Memory B cell (primary cell): ENCODE measurements at places on chromosomes 4 and X.

DNA sequence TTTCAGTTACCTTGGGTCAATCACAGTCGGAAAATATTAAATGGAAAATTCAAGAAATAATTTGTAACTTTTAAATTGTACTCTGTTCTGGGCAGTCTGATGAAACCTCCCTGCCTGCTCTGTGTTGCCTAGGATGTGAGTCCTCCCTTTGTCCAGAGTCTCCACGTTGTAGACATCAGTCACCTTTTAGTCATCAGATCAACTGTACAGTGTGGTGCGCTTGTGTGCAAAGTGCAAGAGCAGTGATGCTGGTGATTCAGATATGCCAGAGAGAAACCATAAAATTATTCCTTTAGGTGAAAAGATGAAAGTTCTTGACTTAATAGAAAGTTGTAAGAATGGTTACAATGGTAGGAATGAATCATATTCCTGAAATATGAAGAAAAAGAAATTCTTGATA lies 1.4 kb downstream of the SPATA4 start:
- DNase-seq = no peak
- H3K4me1 ChIP-seq = peaks cover 5% of the 10 kb centered on the region
- H3K4me3 ChIP-seq = no peak overlapping the region
- no peaks in the 10 kb centered on the region for H3K36me3 ChIP-seq
- H3K27ac ChIP-seq = no peak overlapping the region

GRCh38 chrX:67289055-67289499 lies 254.7 kb upstream of the AR start:
- H3K27ac ChIP-seq = no peak overlapping the region
- H3K36me3 ChIP-seq = no peaks in the 10 kb centered on the region
- H3K27me3 ChIP-seq = no peaks in the 10 kb centered on the region
- H3K4me1 ChIP-seq = no peaks in the 10 kb centered on the region
- DNase-seq = no peak

DNA sequence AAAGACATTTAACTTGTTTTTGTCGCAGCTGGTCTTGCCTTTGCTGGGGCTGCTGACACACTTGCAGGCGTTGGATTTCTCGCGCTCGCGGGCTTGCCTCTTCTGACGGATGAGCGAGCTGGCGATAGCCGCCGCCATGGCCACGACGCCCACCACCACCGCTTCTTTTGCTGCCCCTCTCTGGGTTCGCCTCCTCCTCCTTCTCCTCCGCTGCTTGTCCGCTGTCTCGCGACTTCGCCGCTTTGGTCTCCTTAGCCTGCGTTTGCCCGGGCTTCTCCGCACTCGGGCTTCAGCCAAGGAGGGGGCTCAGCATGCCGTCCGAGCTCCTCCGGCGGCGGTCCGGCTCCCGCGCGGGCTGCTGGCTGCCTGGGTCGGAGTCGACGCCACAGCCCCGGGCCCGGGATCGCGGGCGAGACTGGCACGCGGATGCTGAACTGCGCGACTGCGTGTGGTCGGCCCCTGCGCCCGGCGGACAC lies 613 bp downstream of the FGF13 start:
- no peak overlapping the region for H3K27ac ChIP-seq
- H3K4me1 ChIP-seq = no peaks in the 10 kb centered on the region
- H3K4me3 ChIP-seq = no peak overlapping the region
- no peaks in the 10 kb centered on the region for H3K36me3 ChIP-seq

- no peak for DNase-seq
- H3K36me3 ChIP-seq = peaks cover 16% of the 10 kb centered on the region
- peak overlapping the region; percentile 97 for H3K4me3 ChIP-seq
- H3K4me1 ChIP-seq = peaks cover 24% of the 10 kb centered on the region
- H3K27me3 ChIP-seq = no peaks in the 10 kb centered on the region
- peak overlapping the region; percentile 98 for H3K27ac ChIP-seq
Measured at GRCh38 chrX:49001521-49002090, 458 bp downstream of the GRIPAP1 start.

GRCh38 chrX:38437093-38437492 lies 84.7 kb downstream of the OTC start:
- H3K4me1 ChIP-seq = no peaks in the 10 kb centered on the region
- H3K27ac ChIP-seq = no peak overlapping the region
- no peaks in the 10 kb centered on the region for H3K36me3 ChIP-seq
- DNase-seq = no peak
- no peak overlapping the region for H3K4me3 ChIP-seq

GRCh38 chrX:47607091-47607490 lies 12.6 kb downstream of the SYN1 start:
- no peak for DNase-seq
- no peak overlapping the region for H3K4me3 ChIP-seq
- peaks cover 7% of the 10 kb centered on the region for H3K27me3 ChIP-seq
- H3K27ac ChIP-seq = no peak overlapping the region

DNA sequence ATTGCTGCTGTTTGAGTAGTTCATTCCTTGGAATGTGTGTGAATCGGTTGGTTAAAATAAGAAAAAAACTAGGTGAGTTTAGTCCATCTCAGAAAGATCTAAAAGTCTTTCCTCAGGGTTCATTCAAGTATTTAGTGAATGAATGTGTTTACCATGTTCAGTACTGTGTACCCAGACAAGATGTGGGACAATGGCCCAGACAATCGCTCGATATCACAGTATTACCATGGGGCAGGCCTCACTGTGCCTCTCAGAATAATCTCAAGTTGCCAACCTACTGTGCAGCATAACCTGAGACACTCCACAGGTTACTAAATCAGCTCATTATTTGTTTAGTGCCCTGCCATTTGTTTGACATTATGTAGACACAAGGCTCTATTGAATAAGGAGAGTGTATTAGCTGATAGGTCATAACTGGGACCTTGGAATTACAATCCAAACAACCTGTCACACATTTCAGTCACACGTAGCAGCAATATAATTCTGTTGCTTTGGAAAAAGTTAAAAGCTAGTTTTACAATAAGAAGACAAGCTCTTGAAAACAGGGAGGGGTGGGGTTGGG lies 24.9 kb upstream of the AMOT start:
- H3K4me3 ChIP-seq = no peak overlapping the region
- H3K27ac ChIP-seq = no peak overlapping the region
- H3K36me3 ChIP-seq = no peaks in the 10 kb centered on the region
- DNase-seq = no peak
- H3K4me1 ChIP-seq = no peaks in the 10 kb centered on the region
- peaks cover 2% of the 10 kb centered on the region for H3K27me3 ChIP-seq

- DNase-seq = no peak
- H3K27ac ChIP-seq = no peak overlapping the region
- H3K36me3 ChIP-seq = peaks cover 6% of the 10 kb centered on the region
- H3K4me3 ChIP-seq = no peak overlapping the region
Measured at GRCh38 chr4:185859111-185859510, 47.1 kb upstream of the SORBS2 start.

DNA sequence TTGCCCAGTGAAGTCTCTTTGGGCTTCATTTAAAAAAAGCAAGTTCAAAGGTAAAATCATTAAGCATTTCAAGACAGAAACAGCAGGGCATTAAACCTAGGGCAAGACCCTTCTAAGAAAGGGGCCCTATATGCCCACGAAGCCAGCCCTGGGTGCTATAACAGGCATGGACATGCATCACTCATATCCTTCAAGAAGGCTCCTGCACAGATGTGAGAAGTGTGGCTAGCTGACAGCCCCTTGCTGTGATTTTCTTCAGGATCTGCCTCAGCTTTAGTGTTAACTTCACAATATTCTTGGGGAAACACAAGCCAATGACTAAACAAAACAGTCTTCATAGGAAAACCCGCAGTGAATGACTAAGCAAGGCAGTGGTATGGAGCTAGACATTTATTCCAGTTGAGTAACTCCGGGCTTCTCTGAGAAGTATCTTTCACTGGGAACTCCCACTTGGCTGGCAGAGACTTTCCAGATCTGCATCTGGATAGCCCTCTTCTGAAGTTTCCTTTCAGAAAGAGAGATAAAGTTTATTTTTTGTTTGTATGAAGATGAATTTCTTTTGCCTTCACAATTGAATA lies 11.9 kb upstream of the MAOA start:
- no peak overlapping the region for H3K4me3 ChIP-seq
- no peak overlapping the region for H3K27ac ChIP-seq

DNA sequence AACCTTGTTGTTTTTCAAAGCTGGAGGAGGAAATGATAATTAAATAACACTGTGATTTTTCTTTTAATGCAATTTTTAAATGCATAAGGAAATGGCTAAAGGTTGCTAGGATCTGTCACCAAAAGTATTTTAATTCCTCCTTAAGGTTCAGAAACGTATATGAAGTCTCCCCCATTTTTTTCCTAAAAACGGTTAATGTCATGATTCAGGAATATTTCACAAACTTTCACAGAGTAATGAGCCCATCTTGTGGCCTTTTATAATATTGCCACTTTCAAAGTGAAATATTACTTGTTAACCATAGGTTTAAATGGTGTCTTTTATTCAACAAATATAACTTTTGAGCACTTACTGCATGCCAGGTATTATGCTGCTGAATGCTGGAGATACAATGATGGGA lies 99.5 kb upstream of the USP38 start:
- no peaks in the 10 kb centered on the region for H3K27me3 ChIP-seq
- no peak for DNase-seq
- H3K4me1 ChIP-seq = no peaks in the 10 kb centered on the region
- no peak overlapping the region for H3K27ac ChIP-seq

DNA sequence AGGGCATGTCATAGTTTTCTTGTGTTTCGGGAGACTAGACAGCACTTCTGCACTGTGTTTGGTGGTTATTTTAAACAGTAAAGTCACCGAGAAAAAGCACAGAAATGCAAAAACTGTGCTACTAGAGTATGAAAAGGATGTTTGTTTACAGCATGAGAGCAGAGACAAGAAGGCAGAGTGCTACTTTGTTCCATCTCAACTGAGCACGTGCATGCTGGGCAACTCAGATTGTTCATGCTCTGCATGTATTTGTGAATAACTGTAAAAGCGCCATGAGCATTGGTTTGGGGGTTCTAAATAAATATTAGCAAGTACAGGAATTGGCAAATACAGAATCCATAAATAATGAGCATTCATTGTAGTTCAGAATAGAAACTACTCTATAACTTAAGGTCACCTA lies 7.4 kb downstream of the EVC start:
- H3K4me1 ChIP-seq = no peaks in the 10 kb centered on the region
- H3K27me3 ChIP-seq = peaks cover 2% of the 10 kb centered on the region
- DNase-seq = no peak
- no peak overlapping the region for H3K27ac ChIP-seq

- H3K27me3 ChIP-seq = no peaks in the 10 kb centered on the region
- DNase-seq = no peak
- no peaks in the 10 kb centered on the region for H3K36me3 ChIP-seq
- no peak overlapping the region for H3K27ac ChIP-seq
- H3K4me3 ChIP-seq = no peak overlapping the region
Measured at GRCh38 chrX:13151828-13152517, 107.6 kb upstream of the FAM9C start.

GRCh38 chrX:84046403-84046984 lies 141.5 kb downstream of the RPS6KA6 start:
- no peaks in the 10 kb centered on the region for H3K36me3 ChIP-seq
- DNase-seq = peak; percentile 2

DNA sequence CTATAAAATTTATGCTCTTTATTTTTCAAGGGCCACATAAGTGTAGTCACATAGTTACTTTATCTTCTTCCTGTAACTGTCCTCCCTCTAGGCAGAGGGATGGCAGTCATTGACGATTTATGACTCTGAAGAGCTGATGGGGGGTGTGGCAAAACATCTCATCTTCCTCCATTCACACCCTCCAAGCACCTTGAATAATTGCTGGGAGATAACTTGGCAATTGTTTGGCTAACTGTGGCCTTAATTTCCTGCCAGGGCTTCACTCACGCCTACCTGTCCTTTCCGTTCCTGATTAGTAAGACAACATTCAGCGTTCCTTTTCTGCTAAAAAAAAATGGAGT lies 329.2 kb downstream of the ARHGAP10 start:
- DNase-seq = no peak
- H3K27me3 ChIP-seq = peaks cover 3% of the 10 kb centered on the region
- H3K4me1 ChIP-seq = peaks cover 34% of the 10 kb centered on the region
- H3K4me3 ChIP-seq = peak overlapping the region; percentile 38

DNA sequence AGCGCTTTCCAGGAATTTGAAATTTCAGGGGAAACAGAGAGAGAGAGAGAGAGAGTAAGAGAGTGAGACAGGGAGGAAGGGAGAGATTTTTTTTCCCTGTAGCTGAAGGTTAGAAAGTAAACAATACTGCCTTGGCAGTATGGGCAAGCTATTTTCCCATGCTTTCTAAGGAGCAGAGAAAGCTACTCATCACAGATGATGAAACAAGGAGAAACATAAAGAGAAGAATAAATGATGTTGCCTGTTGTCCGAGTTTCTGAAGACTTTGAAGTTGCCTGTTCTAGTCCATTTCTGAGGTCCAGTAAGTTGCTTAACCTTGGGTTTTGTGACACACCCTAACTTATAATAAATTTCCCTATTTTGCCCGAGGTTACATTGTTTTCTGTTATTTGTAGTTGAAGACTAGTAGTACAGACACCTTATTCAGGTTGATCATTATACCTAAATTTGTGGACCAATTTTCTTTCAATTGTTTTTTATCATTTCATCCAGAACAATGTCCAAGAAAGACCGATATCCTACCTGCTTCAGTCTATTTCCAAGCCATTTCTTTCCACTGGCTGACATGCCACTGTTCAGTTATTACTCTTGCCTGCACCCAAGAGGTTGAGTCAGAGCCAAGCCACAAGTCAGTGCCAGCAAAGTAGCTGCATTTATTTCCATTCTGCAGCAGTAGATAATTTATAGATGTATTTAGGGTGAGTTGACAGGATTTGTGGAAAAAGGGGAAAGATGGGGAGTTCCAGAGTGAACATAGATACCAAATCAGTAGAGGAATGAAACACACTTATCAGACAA lies 49.7 kb upstream of the SLC16A2 start:
- H3K4me1 ChIP-seq = no peaks in the 10 kb centered on the region
- no peaks in the 10 kb centered on the region for H3K27me3 ChIP-seq
- no peaks in the 10 kb centered on the region for H3K36me3 ChIP-seq
- H3K27ac ChIP-seq = no peak overlapping the region
- H3K4me3 ChIP-seq = no peak overlapping the region
- DNase-seq = no peak

GRCh38 chr4:24559032-24559821 lies 25.1 kb downstream of the DHX15 start:
- peaks cover 28% of the 10 kb centered on the region for H3K36me3 ChIP-seq
- H3K4me3 ChIP-seq = no peak overlapping the region
- no peaks in the 10 kb centered on the region for H3K27me3 ChIP-seq
- peaks cover 23% of the 10 kb centered on the region for H3K4me1 ChIP-seq

GRCh38 chr4:153122855-153123254 lies 81.4 kb upstream of the TRIM2 start:
- no peak for DNase-seq
- H3K4me3 ChIP-seq = no peak overlapping the region
- no peaks in the 10 kb centered on the region for H3K27me3 ChIP-seq
- H3K4me1 ChIP-seq = peaks cover 5% of the 10 kb centered on the region

GRCh38 chr4:153018684-153019083 lies 82.6 kb downstream of the FHDC1 start:
- H3K4me3 ChIP-seq = no peak overlapping the region
- no peak for DNase-seq
- H3K36me3 ChIP-seq = peaks cover 10% of the 10 kb centered on the region
- no peaks in the 10 kb centered on the region for H3K27me3 ChIP-seq
- peaks cover 17% of the 10 kb centered on the region for H3K4me1 ChIP-seq

GRCh38 chrX:137574784-137575293 lies 8.9 kb downstream of the ZIC3 start:
- H3K4me1 ChIP-seq = no peaks in the 10 kb centered on the region
- no peak overlapping the region for H3K4me3 ChIP-seq
- peaks cover 8% of the 10 kb centered on the region for H3K27me3 ChIP-seq
- no peak for DNase-seq
- no peaks in the 10 kb centered on the region for H3K36me3 ChIP-seq

- no peaks in the 10 kb centered on the region for H3K27me3 ChIP-seq
- no peaks in the 10 kb centered on the region for H3K4me1 ChIP-seq
- no peak overlapping the region for H3K27ac ChIP-seq
- peak; percentile 25 for DNase-seq
- H3K36me3 ChIP-seq = no peaks in the 10 kb centered on the region
Measured at GRCh38 chrX:135931644-135932487, 38.4 kb downstream of the SAGE1 start.

GRCh38 chr4:87975466-87975865 lies at the start of gene SPP1:
Gene SPP1 (plus strand): TSS chr4:87975714. CDS start chr4:87976896, 1,182 bp downstream.
- DNase-seq = no peak
- H3K27ac ChIP-seq = no peak within 1 kb of the TSS
- H3K36me3 ChIP-seq = no peaks in the 10 kb centered on the region
